ENCODE measurements at places on chromosomes 5 and 9.

DNA sequence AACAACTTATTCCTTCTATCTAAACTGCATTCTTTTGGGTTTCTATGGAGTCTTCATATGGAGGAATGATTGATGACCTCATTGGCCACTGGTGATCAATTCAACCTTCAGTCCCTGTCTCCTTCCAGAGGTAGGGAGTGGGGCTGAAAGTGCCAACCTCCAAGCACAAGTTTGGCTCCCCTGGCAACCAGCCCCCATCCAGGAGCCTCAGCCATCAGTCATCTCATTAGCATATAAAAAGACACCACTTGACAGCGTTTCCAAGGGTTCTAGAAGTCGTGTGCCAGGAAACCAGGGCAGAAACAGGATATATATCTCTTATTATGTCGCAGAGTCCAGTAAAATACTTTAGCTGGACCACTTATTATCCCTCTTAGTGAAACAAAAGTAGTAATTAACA lies 9.8 kb downstream of the SLC31A2 start:
- DNase-seq = no peak

DNA sequence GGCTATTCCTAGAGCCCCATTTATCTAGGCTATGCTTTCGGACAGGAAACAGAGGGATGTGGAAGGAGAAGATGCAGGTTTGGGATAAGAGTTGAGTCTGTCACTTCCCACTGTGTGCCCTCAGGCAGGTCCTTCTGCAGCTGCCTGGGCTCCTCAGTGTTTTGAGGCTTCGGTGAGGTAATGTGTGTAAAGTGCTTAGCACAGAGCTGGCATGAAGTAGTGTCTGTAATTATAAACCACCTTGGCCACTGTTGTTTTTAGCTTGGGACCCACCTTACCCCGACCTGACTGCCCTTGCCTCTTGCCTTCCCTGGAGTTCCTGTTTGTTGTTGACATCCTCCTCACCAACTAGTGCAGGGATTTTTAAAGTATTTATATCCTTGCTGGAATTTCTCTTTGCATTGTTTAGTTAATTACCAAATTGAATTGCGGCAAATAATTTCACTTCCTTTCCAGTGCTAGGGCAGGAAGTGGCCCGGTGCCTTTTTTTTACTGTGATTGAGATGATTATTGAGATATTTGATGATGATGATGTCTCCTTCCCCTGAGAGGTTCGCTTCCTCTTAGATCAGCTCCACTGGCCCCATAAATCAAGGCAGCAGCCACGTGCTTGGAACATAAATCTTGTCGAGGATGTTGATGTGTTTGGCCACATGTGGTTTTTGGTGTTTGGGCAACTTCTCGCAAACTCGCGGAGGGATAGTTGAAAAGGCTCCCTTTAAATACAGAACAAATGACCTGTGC lies 38.3 kb upstream of the DAB2IP start:
- no peak for DNase-seq

- no peak for DNase-seq
These were observed 43.0 kb downstream of the FSTL4 start for GRCh38 chr5:133569347-133569746.

GRCh38 chr5:141488591-141489561 lies at the start of gene PCDHGC5:
Gene PCDHGC5, plus strand, starts transcription at chr5:141489081. Its CDS starts 160 bp downstream, at chr5:141489241.
- DNase-seq = no peak

GRCh38 chr5:80656425-80656824 lies 1.6 kb upstream of the DHFR start:
- no peak for DNase-seq

DNA sequence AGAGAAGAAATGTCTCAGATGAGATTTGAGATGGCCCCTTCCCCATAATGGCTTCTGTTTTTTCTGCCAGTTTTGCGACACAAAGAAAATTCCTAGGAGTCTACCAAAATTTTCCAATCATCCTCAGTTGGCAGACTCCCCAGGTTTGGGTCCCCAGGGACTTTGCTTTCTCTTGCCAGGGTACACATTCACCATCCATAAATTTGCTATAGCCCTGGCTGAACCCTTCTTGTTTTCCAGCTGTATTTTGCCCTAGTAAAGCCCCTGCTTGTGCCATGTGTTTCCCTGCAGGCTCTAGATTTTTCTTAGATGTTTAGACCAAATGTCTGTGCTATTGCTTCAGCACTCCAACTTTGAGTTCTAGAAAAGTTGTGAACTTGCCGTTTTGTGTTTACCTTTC lies 283.2 kb downstream of the ANXA1 start:
- DNase-seq = no peak

DNA sequence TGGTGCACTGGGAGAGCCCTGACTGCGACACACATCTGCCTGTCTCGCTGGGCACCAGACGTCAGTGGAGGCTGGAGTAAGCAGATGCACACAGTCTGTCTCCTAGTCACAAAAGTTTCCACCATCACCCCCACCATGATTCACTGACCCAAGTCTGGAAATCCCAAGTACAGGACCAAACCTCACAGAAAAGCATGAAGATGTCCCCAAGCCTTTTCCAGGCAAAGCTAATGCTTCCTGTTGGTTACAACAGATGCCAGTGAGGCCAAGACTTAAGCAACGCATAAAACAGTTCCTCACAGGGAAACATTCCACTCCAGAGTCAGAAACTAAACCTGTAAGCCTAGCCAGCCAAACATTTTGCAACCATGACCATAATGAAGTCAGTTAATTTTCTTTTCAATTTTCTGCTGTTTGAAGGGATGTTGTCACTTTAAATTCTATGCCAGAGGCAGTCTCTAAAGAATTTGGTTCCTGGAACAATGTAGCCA lies 259.3 kb upstream of the SLC30A5 start:
- no peak for DNase-seq

- DNase-seq = no peak
These were observed 23.9 kb upstream of the CDKN2AIPNL start for GRCh38 chr5:134435560-134435959.

DNA sequence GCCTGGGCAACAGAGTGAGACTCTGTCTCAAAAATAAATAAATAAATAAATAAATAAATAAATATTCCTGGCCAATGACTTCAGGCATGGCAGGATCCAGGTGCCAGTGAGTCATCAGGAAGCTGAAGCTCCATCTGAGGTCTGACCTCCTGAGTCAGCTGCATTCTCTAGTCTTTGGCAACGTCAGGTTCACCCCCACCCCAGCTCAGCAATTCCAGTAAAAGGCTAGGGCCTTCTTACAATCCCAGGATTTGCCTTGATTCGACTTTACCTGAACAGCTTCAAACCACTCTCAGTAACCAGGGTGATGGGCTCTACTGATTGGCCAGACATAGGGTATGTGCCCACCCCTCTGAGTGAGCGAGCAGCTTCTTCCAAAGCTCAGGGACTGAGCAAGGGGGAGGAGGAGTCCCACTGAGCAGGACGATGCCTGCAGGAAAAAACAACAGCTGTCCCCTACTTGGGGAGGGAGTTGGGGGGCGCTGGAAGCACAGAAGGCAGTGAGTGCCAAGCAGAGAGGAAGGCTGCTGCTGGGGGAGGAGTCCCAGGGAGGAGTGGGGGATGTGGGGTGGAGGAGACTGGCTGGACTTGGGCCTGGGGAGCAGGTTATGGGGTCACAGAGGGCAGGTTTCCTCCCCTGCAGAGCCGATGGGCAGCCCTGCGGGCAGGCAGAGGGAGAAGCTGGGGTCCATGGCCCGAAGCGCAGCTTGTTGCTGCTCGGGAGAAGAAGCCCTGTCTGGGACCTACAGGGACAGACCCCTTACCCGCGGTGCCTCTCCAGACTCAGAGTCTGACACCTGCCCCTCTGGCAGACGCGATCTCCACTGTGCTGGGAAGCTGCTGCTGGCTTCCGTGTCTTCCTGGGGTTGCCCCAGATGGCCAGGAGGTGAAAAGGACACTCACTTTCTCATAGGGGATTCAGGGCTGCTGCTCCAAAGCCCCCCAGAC lies 25.9 kb upstream of the UNC5A start:
- DNase-seq = no peak
